ENCODE measurements at places on chromosomes 11 and 22.
A peak's percentile ranks its signal among the peaks of the same experiment; 100 is the strongest.

DNA sequence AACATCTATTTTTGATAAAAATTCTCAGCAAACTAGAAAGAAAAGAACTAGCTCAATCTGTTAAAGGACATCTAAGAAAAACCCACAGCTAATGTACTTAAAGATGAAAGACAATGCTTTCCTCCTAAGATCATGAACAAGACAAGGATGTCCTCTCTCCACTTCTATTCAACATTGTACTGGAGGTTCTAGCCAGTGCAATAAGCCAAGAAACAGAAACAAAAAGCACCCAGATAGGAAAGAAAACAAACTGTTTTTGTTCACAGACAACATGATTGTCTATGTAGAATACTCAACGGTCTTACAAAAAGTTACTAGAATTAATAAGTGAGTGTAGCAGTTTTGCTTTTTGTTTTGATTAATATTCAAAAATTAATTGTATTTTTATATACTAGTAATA is 7.8 kb downstream of the CD3D start:
- no peak for DNase-seq

DNA sequence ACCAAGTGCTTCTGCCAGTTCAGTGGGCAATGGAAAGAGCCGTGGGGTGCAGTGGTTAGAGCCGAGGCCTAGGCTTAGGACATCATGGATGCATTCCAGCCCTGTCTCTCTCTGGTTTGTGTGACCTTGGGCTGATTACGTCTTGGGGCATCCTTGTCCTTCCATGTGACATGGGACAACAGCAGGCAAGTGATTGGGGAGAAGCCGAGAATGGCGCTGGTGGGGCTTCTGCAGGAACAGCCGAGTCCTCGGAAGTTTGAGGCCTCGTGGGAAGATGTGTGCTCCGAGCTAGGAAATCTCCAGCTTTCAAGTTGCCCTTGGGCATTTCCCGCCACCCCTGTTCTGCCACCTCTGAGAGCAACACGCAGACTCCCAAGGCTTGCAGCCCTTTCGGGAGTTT is 16.6 kb downstream of the TSPAN18 start:
- DNase-seq: no peak

- no peak for DNase-seq
These were observed 26.1 kb downstream of the SERGEF start for GRCh38 chr11:17986711-17987220.

DNA sequence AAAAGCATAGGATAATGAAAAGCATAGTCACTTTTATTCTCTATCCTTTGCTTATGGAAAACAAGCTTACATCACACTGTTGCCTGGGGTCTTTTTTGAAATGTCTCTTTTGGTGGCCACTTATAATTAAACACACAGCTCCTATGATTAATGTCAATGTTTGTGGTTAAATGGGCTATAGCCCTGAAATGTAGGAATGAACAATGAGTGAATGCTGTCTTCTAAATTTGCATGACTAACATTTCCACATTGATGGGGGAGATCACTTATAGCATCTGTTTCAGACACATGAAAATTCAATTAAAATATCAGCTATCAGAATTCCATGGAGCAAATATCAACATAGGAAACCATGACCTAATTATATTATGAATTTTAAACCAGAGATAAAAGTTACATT is 171.4 kb upstream of the FAT3 start:
- no peak for DNase-seq

DNA sequence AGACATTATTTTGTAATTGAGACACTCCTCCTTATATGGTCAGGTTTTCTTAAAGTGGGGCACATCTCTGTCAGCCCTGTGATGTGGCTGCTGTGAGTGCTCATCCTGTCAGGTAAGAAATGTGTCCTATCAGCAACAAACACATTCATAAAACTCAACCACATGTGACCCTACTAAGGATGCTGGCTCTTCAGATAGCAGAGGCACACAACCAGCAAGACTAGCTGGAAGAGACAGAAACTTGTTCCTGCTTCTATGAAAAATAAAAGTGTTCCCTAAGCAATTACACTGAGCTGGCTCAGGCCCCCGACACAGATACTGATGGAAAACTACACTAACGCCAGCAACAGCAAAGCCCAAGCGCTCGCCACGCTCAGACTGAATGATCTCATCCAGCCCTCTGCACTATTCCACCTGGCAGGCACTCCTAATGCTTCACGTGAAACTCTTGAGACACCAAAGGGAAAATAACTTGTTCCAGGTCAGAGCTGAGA is 49.8 kb upstream of the CYP2D6 start:
- DNase-seq: no peak

DNA sequence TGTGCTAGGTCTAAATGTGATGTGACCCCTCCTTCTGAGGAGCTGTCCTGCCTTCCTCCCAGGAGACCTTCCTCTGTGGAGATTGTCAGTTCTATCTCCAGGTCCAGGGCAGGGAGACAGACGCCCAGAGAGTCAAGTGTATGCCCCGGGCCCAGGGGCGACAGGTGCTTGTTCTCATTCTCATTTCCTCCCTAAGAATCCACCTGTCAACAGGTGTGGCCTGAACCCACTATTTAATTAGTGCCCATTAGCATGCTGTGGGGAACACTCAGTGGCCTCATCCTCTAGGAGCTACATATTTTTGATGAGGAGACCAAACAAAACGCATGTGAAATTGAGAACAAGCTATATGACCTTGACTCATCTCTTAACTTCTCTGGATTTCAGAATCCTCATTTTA is 9.5 kb downstream of the PKNOX2 start:
- no peak for DNase-seq

- no peak for DNase-seq
These were observed 1.2 kb downstream of the MAPK8IP2 start for GRCh38 chr22:50601669-50602337.

DNA sequence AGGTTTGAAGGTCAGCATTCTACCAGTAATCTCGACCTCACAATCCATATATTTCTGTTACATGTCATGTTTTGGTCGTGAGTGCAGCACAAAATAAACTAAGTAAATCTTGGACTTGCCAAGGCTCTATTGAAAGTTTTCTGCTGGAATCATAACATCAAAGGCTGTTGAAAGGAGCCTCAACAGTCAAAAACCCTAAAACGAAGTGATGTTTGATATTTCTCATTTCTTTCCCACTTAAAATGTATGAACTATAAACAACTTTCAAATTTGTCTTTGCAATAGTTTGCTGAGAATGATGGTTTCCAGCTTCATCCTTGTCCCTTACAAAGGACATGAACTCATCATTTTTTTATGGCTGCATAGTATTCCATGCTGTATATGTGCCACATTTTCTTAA is 1118.5 kb downstream of the LRRC4C start:
- DNase-seq: no peak

GRCh38 chr22:39522567-39523300 is 2.4 kb downstream of the ATF4 start:
- DNase-seq: peak; percentile 95

GRCh38 chr11:267491-267994 is 10.7 kb upstream of the NLRP6 start:
- no peak for DNase-seq

Data from myocyte (in vitro differentiated cells).